HuH-7 (cell line): ENCODE measurements at places on chromosomes 2 and 18.
A peak's percentile ranks its signal among the peaks of the same experiment; 100 is the strongest.

DNA sequence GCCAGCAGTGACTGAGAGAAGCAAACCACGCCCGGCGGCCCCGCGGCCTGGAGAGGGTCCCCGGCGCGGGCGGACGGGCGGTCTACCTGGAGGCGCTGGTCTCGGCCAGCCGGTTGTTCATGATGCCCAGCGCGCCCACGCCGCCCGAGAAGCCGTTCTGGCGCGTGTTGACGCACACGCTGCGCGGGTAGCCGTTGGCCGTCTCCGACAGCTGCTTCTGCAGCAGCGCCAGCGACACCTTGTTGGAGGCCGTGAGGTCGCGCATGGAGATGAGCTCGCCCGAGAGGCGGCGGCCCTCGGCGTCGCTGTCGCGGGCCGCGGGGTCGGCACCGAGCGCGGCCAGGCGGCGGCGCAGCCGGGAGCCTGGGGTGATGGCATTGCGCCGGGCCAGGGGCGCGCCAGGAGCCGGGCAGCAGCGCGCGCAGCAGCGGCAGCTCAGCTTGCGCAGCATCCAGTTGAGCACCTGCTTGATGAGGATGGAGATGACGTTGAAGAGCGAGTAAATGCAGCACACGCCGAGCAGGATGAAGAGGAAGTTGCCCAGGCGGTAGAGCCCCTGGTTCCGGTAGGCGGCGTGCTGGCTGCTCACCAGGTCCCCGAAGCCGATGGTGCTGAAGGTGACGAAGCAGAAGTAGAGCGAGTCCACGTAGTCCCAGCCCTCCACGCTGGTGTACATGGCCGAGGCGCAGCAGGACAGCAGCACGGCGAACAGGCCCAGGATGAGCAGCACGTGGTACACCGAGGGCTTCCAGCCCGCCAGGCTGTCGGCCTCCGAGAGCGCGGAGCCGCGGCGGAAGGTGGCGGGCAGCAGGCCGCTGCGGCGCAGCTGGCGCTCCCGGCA is 118.1 kb downstream of the MSH2 start:
- DNase-seq = no peak

DNA sequence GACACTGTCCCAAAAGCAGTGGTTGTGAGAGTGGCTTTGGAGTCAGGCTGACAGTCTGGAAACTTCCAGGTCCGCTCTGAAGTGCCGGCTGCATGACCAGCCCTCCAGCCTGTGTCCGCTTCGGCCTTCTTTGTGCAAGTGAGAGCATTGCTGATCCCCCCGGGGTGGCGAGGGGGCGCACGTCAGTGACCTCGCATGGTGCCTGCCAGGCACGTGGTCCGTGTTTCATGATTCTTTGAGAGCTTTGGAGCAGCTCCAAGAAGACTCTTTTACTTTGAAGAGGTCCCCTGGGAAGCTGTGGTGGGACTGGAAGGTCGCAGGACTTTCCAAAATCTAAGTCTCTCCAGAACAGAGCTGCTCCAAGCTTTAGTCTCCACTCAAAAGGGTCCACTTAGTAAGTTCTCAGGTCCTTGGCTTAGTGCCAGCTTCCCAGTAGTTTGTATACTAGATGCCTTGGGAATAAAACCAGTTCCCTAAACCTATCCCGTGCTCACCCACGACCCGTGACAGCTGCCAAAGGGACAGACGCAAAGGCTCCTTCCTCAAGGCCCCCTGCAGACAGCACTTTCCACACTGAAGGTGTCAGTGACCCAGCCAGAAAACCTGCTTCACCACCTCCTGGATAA is 68.8 kb downstream of the ADI1 start:
- no peak for DNase-seq

- DNase-seq = no peak
These were observed 22.0 kb downstream of the RELCH start for GRCh38 chr18:62209046-62209445.

- DNase-seq = no peak
These were observed 75.6 kb downstream of the ATL2 start for GRCh38 chr2:38301340-38301968.

GRCh38 chr2:10397878-10398277 is 50.2 kb downstream of the ODC1 start:
- no peak for DNase-seq

DNA sequence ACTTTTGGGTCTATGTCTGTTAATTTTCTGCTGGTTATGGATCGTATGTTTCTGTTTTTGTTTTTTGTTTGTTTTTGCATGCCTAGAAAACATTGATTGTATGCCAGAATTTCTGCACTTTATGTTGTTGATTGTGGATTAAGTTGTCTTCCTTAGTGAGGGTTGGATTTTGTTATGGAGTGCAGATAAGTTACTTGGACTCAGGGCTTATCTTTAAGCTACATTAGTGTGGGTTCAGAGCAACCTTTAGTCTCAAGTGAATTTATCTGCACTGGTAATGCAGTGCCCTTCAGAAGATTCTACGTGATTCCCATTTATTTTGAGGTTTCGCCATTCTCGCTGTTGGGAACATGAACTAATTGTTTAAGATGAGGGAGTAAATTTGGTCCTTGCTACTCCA is 32.9 kb downstream of the UBR3 start:
- DNase-seq = no peak

- no peak for DNase-seq
These were observed 1348.0 kb upstream of the TMEFF2 start for GRCh38 chr2:193542762-193543161.

DNA sequence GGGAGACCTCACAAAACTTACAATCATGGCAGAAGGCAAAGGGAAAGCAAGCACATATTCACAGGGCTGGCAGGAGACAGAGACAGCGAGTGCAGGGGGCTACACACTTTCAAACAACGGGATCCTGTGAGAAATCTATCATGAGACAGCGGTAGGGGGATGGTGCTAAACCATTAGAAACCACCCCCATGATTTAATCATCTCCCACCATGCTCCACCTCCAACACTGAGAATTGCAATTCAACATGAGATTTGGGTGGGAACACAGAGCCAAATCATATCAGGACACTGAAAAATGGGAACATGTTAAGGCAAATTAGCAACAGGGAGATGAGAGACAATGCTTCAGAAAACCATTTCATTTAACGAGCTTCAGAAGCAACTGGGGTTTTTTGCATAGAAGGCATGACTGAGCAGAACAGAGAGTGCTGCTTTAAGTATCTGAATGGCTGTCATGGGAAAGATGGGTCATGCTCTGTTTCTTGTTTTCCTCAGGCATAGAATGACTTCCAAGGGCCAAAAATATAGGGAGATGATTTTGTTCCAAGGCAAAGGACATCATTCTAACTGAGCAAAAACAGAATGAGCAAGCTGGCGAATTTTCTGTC is 100.8 kb upstream of the MAP2 start:
- DNase-seq = no peak

DNA sequence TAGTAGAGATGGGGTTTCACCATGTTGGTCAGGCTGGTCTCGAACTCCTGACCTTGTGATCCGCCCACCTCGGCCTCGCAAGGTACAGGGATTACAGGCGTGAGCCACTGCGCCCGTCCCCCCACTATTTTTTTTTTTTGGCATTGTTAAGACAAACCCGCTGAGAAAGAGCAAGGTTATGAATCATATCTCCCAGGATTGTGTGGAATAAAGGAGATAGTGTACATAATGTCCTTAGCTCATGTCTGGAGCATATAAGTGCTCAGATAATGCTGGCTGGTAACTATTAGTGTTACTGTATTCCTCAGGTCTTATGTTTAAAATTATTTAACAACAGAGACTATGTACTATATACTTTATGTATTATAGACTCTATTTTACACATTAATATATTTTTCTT is 36.0 kb downstream of the TTC27 start:
- DNase-seq = no peak

- peak; percentile 61 for DNase-seq
These were observed 271.3 kb downstream of the LRATD1 start for GRCh38 chr2:14903709-14904374.

GRCh38 chr2:150876251-150876950 is 385.3 kb downstream of the RBM43 start:
- no peak for DNase-seq

DNA sequence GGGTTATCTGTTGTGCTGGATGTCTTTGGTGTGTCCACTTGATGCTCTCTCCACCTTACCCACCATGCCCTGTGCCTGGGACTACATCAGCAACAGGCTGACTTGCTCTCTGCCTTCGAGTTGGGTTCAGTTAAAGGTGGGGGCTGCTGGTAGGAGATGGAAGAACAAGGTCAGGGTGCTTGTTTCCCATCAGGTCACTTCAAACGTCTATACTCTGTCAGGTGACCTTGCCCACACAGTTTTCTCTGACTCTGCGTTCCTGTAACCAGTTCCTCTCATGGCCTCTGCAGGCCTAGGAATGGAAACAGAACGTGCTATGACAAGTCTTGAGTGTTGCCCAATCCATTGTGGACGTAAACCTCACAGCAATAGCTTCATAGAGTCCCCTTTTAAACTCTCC is 38.4 kb upstream of the PAPOLG start:
- DNase-seq = no peak

GRCh38 chr2:208485390-208485789 is 78.8 kb downstream of the PTH2R start:
- no peak for DNase-seq

- no peak for DNase-seq
These were observed 67.4 kb downstream of the SMAD2 start for GRCh38 chr18:47863041-47863440.

GRCh38 chr2:73614105-73614504 is 28.1 kb downstream of the NAT8 start:
- DNase-seq = no peak

GRCh38 chr18:9782073-9782857 is 74.2 kb downstream of the RAB31 start:
- DNase-seq = no peak

DNA sequence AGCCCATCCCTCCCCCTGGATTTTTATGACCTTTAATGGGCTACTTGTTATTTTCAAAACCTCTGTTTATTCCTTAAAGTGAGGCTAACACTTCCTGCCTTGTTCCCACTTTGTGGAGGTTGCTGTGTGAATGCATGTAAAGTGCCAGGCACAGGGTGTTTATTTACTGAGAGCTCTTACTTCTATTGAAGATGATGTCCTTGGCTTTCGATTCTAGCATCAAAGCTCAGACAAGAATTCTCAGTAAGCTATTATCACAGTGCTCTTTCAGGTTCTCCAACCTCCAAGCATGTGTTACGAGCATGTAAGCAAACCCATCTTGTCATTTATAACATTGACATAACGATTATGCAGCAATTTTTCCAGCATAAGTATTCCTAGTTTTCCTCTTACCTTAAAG is 44.2 kb downstream of the DPYSL5 start:
- no peak for DNase-seq

GRCh38 chr2:68828887-68829708 is 42.1 kb downstream of the BMP10 start:
- no peak for DNase-seq

DNA sequence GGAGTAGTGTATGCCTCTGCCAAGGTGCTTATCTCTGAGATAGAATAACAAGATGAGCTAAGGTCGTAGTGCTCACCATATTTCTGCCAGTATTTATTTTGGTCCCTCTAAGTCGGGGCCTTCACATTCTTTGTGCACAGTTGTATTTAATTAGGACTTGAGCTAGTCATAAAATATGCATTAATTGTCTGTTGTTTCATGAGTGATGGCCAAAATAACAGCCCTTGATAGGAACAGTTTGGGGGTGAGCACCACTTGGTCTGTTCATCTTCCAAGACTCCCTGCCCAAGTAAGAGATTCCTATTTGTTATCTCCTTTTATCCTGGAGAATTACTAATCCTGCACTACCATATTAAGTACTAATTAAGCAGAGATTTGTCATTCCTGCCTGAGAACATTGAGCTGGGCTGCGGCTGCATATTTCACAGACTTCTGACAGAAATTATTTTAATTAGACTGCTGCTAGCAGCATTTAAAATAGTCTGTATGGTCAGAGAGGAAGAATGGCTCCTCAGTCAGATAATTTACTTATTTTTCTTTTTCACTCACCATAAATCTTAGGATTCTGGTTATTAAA is 435.1 kb downstream of the MTX2 start:
- DNase-seq = no peak

- DNase-seq = no peak
These were observed 19.0 kb downstream of the CEP68 start for GRCh38 chr2:65075176-65075575.

DNA sequence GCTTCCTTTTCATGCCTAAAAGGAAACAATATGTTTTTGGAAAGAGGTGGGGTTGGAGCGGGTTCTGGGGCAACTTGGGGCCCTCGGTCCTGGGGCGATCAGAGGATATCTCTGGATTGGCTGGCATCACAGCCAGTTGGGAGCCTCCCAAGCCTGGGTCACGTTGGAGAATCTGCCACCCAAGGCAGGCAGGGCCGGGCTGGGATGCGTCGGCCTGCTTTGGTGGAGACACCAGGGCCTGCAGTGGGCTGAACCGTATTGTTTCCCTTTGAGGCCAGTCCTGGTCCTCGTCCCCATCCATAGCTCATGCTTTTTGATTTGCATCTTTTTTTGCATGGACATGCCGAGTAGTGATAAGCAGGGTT is 235.8 kb downstream of the ATAD2B start:
- DNase-seq = no peak

DNA sequence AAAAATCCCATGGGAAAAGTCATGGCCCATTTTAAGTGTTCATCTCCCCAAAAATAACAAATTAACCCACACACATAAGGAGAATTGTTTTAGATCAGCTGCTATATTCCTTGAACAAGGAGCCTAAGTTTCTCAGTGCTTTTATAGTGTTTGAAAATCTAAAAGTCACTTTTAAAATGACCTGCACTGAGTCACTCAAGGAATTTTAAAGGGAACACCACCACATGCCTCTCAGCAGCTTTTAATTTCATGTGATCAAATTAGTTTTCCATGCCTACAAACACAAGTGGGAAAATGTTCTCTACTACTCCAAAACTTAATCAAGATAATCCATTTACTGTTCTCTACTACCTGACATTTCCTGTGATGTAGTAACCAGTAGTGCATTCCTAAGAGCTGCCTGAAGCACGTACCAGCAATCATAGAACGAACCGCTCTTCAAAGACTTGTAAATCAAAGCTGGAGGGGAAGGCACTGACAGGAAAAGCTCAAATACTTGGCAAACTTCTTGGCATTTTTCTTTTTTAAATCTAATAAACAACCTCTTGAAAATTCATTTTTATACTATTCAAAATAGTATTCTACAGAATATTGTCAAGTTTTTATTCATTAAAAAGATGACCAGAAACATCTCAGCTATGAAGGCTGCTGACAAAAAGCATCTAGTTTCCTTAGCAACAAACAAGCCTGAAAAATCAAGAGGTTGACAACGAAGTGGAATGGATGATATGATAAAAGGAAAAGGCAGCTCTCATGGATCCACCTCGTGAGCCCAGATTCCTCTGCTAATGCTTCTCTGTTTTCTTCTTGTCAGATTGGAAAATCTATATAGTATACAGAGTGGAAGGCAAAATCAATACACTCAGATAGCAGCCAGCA is 37.2 kb downstream of the LRPPRC start:
- no peak for DNase-seq

GRCh38 chr2:72994282-72994990 is 77.1 kb downstream of the SFXN5 start:
- no peak for DNase-seq
